ENCODE measurements at places on chromosomes 7 and 10.

DNA sequence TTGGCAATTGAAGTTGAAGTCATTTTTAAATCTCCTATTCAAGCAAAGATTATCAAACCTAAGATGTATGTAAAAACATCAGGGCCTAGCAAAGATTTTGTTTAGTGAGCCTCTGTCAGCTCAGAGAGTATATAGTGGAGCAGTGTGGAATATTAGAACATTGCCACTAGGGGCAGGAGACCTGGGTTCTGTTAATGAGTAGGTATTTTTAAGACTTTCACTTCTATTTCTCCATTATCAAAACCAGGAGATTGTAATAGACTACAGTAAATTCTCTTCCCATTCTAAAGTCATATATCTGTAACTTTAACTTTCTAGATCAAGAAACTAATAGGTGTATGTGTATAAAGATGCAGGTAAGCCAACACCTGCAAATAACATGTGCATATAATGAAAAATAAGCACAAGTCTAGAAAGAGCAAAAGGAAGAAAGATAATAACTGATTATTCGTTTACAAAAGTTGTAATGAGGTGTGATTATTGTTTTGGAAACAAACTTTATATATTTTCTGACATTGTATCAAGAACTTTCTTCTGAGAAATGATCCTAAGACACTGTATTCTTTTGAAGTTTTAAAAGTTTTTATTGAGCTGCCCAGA is 64.4 kb downstream of the KCND2 start:
- DNase-seq: no peak

- DNase-seq: no peak
Measured at GRCh38 chr7:28551331-28551730, 139.0 kb downstream of the CREB5 start.

- DNase-seq: no peak
Measured at GRCh38 chr10:84822931-84823630, 494.7 kb downstream of the CCSER2 start.

GRCh38 chr10:18271491-18271890 is 131.3 kb downstream of the CACNB2 start:
- DNase-seq: no peak

GRCh38 chr10:22611425-22612115 is 102.8 kb downstream of the PIP4K2A start:
- DNase-seq: no peak
